ENCODE measurements at places on chromosomes 7 and 10.

DNA sequence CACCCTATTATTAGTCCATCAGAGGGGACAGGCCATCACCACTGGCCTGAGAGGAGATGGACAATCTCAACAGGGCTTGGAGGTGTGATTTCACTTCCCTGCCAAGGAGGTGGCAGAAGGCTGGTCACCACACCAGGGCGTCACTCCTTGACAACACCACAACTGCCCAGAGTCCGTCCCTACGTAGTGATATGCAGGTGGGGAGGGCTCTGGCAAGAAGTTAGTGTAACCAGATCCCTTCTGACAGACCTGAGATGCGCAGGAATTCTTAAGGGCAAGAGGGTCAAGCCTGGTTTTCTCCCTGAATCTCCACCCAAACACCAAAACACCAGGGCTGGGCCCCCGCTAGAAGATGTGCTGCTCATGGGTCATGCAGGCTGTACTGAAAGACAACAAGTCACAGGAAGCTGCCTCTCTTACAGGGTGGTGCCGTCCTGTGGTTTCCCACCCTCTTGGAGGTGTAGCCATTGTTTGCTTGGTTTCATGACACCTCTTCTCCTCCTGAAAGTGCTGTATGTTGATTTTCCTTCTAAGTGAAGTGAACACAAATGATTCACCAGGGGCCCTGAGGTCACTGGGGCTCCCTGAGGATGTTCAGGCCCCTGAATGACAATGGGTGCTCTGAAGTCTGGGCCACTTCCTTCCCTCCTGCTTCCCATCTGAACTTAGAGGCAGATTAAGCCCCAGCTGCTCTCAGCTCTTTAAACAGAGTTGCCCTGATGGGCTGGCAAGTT lies 27.1 kb downstream of the ATXN7L1 start:
- peak; percentile 18 for DNase-seq

DNA sequence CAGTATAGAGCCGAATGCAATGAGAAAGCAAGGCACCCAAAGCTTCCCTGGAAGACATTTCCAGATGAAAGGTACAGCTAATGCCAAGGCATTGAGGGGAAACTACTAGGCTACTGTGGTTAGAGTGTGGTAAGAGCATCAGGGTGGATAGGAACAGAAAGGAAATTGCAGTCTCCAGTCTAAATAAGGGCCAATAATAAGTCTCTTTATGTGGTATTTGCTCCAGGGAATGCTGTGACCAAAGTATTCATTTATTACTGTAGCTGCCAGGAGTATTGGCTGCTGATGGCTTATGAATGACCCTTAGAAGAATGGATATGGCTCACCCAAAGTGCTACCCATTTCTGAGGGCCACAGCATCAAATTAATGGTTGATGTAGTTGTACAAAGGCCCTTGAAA lies 30.1 kb upstream of the POT1 start:
- no peak for DNase-seq

DNA sequence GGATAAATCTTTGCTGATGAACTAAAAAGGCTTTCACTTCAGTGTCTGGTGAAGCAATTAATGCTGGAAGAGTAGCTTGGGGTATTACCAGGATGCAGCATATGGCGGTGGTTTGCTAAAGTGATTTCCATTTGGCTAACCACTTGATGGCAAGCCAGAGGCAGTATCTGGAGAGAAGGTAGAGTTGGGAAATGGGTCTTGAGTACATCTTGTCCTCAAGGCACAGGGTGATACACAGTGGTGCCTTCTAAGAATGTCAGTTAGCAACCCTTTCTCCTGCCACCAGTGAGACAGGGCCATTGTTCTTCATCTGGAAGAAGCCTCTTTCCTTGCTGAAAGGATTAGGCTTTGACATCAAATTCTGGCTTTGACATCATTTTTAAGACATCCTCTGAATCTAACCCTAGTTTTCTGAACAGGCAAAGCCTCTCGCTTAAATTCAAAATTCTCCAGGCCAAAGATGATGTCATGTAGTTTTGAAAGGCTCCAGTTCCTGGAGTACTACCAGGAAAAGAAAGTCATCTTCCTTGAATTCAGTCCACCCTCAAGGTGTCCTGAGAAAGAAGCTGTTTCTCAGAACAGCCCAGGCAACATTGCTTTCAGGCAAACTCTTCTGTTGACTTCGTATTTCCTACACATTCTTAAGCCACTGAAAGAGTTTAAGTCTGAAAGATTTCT lies 162.4 kb downstream of the ARID5B start:
- no peak for DNase-seq

DNA sequence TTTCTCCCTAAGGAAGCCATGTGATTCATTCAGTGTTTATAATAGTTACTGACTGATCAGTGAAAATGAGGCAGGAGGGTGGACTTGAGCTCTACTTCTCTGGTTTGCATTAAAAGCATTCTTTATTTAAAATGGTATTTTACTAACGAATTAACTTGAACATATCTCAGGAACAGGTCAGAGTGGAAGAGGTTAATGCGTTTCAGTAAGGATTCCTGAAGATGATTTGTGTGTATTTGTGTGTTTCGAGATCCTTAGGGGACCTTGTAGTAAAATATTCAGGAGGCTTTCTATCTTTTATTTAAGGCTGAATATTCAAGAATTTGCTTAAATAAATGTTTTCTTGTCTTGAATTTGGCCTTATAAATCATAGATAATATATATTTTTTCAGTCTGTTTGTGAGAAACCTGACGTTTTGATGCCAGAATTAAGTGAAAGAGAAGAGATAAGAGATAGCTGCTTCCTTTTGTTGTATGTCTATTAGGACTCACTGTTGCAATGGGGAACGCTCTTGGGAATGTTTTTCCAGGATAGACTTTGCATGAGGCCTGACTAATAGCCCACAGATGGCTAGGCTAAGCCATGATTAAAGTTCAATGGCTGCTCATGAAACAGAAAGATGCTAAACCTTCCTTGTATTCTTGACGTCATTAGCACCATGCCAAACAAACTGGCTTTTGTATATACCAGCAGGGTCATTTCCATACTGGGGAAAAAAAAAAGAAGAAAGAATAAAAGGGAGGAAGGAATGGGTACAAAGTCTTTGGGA lies 93.8 kb upstream of the MTPN start:
- no peak for DNase-seq

- DNase-seq, result no peak
Measured at GRCh38 chr7:141844256-141844655, 3.0 kb upstream of the PRSS37 start.

- no peak for DNase-seq
Measured at GRCh38 chr7:116524609-116525297, at the start of gene CAV1. TSS of gene CAV1 (plus strand) at chr7:116525036. CDS start at chr7:116525063, 27 bp downstream.

GRCh38 chr7:66283003-66283920 lies 78.1 kb downstream of the TPST1 start:
- no peak for DNase-seq

- no peak for DNase-seq
Measured at GRCh38 chr10:132186488-132187429, at the start of gene DPYSL4. TSS of gene DPYSL4 (plus strand) at chr10:132186948. CDS start at chr10:132187064, 116 bp downstream.
